Muscle of arm (tissue), 14 donors: ENCODE measurements at places on chromosomes 1 and 21.

GRCh38 chr1:66380452-66381212 is 153.3 kb upstream of the SGIP1 start:
- DNase-seq, result no peak

GRCh38 chr1:216554934-216555333 is 131.7 kb upstream of the USH2A start:
- no peak for DNase-seq

DNA sequence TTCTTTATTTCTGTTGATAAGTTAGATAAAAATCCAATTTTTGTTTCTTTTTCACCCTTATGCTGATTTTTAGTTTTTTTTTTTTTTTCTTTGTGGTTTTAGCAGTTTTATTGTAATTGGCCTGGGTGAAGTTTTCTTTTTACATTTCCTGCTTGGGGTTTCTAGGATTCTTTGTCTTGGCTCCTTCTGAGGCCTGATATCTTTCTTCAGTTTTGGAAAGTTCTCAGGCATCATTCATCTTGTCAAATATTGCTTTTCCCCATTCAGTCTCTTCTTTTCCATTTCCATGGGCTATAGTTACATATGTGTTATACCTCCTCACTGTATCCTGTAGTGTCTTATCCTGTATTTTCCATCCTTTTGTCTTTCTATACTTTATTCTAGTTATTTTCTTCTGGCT is 28.5 kb downstream of the ST6GALNAC3 start:
- no peak for DNase-seq

DNA sequence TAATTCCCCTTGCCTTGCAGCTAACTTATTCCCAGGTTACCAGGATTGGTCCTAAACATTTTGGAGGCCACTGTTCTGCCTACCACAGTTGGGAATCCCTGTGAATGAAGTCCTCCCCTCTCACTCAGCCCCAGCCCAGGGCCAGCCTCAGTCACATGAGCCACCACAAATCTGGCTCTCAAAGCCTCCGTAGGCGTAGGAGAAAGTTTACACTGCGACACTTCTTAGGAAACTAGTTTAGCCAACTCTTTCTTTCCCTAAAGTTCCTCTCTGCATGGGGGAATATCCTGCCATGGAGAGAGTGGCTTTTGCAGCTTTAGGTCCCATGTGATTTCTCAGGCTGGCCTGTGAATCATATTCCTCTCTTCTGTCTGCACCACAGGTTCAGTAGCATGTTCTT is 45.7 kb upstream of the ETV3 start:
- no peak for DNase-seq

DNA sequence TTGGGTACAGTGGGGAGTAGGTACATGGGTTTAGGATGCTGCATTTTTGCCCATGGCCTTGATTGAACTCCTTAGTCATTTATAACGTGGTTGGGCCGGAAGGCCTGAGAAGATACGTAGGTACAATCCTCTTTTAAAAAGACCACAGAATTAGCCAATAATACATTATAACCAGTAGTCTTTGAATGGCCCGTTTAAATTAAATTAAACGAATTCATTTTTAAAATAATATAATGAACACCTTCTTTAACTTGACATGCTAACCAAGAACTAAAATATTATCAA is 20.1 kb upstream of the ADAR start:
- DNase-seq, result no peak

- no peak for DNase-seq
Observed at GRCh38 chr1:203360547-203361185, 9.7 kb upstream of the FMOD start.

DNA sequence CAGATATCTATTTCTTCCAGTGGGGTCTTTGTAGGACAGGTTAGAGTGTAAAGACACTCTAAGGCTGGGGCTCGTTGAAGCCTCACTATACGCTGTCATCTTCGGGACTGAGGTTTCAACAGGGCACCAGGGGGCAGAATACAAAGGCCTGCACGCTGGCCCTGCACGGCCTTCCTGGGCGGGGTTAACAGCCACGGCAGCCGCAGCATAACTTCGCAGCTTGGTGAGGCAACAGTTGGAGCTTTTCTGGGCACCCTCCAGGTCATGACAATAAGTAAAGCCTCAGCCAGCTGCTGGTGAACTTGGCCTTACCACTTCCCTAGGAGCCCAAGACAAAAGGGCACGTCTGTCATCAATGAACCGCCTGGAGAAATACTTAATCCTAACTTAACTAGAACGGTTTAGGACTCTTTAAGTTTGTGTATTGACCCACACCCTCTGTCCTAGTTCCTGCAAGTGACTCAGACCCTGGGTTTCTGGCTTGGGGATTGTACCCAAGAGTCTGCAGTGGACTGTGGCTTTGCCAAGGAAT is 2.3 kb upstream of the RUNX1 start:
- DNase-seq, result peak; percentile 59

DNA sequence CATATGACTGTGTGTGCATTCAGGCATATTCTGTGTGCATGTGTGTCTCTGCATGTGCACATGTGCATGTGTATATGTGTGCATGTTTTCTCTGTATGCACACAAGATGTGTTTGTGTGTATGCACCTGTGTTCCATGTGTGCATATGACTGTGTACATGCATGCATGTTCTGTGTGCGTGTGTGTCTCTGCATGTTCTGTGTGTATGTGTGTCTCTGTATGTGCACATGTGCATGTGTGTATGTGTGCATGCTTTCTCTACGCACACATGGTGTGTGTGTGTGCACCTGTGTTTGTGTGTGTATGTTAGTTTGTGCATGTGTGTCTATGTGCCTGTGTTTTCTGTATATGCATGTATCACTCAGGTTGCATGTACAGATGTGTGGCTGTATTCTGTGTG is 42.3 kb downstream of the AJAP1 start:
- DNase-seq, result no peak
